Omental fat pad (tissue), 4 donors: ENCODE measurements at places on chromosomes 5 and 9.

- DNase-seq, result no peak
Measured at GRCh38 chr5:147893820-147894219, 12.5 kb downstream of the C5orf46 start.

DNA sequence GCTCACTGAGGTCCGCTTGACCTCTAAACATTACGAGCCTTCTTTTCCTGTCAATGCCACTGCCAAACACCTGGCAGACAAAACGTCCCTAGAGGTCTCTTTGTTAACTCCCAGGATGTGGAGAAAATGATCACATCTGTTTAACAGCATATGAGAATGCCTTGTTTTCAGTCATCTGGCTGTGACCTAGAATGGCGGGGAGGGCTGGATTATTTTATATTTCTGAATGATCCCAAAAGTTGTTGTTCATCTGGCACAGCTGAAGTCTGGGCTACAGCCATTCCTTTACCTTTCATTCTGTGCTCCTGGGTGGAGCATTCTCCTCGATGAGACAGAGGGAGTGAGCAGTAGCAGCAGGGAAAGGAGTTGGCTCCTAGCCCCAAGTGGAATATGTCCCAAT, 138.2 kb downstream of the PRDM6 start:
- DNase-seq, result no peak

- DNase-seq, result no peak
Measured at GRCh38 chr5:82564963-82565362, 286.8 kb upstream of the RPS23 start.

DNA sequence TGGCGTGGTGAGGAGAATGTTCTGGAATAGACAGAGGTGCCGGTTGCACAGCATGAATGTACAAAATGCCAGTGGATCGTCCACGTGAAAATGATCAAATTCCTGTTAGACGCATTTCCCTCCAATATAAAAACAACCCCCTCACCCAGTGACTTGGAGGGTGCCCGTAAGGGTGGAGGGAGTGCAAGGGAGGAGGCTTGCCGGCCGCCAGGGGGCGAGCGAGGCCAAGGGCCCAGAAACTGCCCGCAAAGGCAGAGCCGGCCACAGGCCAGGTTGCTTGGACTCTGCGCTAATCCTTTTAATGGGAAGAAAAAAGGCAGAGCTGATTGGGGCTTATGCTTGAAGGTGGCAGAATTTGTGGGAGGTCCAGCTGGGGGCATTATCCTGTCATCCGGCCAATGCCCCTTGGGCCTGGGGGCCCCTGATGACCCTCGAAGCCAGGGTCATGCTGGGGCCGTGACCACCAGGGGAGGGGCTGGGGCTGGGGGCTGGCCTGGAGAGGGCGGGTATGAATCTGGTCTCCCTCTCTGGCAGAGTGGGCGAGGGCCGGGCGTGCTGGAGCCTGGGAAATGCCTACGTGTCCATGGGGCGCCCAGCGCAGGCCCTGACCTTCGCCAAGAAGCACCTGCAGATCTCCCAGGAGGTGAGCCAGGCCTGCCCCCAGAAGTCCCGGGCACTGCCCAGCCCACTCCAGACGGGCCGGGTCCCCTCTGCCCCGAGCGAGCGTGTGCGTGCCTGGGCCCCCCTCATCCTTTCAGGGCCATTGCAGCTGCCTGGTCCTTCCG, 12.0 kb downstream of the GPSM1 start:
- peak; percentile 49 for DNase-seq
